ENCODE measurements at places on chromosomes 12 and 14.

GRCh38 chr12:107515446-107515958 lies 170.1 kb upstream of the PWP1 start:
- DNase-seq: no peak

DNA sequence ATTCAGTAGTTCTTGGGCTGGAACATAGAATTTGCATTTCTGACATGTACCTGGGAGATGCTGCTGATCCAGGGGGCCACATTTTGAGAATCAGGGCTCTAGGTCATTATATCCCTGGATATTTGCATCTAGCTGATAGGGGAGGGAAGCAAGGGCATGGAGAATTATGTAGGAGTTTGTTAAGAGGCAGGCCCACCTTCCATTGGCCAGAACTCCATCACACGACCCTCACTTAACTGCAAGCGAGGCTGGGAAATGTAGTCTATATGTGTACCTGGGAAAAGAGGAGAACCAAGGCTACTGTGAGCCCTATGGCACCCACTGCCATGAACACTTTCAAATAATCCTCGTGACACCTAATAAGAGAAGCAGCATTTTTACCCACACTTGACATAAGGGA lies 657.6 kb downstream of the MED13L start:
- no peak for DNase-seq

DNA sequence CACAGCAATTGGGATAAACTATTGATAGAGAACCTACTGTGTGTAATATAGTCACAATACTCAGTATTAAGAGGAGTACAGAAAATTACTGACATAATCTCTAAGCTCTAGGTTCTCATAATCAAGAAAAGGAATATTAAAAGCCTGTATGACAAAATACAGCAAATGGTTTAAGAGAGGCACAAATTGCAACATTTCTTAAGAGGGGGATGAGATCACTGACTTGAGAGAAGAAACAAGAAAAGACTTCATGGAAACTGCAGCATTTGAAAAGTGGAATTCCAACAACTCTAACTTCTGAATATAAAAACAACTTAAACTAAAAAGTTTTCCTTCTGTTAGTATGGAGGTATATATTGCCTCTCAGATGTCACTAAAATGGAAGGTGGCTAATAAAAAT lies 89.7 kb downstream of the NUMB start:
- DNase-seq: no peak

GRCh38 chr12:49432616-49433015 lies 65.4 kb downstream of the SPATS2 start:
- peak; percentile 76 for DNase-seq

- DNase-seq: no peak
Observed at GRCh38 chr14:49396801-49397200, 189.4 kb downstream of the RPS29 start.

DNA sequence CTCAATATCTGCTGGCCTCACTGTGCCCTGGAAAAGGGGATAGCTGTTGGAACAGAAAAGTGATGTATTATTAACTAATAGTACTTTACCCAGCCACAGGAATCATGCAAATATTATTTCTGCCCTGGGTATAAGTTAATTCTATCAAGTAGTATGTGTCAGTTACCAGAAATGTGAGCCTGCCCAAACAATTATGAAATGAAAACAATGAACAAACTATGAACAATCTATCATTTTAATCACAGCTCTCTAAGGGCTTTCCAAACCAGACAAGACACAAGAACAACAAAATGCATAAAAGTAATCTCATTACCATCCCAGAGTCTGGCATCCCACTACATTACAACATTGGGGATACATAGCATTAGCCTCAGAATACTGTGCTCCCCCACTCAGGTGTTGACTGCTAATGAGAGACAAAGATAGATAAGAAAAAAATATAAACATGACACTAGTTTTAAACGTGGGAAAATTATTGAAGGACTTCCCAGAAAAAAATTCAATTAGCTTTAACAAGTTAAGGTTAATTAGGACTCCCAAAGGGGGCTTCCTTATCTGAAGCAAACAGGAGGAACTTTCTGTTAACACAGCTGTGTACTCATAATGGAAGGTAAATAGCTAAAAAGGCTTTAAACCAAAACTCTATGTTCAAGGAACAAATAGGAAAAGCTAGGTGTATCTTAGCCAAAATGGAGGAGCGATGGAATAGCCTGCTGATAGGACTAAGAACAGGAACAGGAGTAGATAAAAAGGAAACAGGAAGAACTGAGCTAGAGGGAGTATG lies 3.3 kb downstream of the DCAF5 start:
- no peak for DNase-seq

DNA sequence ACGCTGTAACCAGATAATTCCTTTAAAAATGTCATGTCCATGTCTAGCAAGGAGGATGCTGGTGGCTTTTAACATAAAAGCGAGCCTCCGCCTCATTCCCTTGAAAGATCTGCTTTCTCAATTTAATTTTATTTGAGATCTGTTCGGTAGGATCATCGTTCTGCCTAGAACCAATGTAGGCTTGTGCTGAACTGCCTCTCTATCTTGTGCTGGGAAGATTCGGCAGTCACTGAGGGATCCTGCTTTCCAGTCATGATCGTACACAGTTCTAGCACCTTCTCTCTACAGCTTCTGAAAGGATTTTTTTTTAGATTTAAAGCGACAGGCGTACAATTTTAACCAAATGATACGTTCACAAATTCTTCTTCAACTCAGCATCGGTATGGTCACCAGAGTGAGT lies 54.3 kb downstream of the PEBP1 start:
- no peak for DNase-seq

GRCh38 chr12:27864521-27864920 lies 84.5 kb upstream of the MANSC4 start:
- no peak for DNase-seq

DNA sequence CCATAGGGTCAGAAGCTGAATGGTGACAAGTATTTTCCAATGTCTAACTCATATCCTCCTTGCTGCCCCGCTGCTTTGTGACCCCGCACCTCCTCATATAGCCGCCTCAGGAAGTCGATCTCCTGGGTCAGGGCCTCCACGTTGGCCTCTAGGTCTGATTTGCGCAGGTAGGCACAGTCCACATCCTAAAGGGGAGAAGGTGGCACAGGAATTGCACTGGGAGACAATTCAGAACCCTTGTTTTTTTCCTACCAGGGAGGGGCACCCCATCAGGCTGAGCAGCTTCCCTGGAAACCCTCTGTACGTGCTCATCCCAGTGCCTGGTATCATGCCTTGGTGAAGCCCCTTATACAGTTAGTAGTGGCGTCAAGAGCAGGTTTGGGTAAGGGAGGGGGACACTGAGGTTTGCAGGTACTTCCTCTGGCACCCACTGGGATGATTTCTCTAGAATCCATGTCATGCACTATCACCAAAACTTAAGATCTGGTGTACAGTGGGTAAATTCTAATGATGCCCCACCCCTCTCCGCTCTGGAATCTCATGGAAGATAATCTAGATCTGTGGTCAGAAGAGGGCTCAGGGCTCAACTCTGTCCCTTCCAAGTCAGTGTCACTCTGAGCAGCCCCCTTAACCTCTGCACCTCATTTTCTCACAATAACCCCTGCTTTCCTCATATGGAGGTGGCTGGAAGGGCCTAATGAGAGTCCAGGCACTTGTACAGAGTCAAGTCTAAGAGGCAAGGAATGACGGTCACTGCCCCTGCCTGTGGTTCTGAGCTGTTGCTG lies 20.1 kb upstream of the KRT86 start:
- no peak for DNase-seq

DNA sequence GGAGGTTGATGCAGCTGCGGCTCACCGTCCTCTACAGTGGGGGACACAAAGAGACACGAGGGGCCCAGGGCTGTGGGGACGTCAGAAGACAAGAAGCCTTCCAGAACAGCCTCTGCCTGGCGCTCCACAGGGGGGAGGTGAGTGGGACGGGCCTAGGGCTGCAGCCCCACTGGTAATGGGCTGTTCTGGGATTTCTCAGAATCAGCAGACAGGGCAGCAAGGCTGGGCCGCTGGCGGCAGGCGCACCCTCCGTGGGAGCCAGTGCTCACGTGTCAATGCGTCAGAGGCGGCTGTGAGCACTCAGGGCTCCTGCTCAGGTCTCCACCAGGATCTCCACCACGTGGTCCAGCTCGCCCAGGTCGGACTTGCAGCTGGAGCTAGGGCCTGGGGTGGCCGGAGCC lies 10.0 kb downstream of the CDCA4 start:
- DNase-seq: no peak

DNA sequence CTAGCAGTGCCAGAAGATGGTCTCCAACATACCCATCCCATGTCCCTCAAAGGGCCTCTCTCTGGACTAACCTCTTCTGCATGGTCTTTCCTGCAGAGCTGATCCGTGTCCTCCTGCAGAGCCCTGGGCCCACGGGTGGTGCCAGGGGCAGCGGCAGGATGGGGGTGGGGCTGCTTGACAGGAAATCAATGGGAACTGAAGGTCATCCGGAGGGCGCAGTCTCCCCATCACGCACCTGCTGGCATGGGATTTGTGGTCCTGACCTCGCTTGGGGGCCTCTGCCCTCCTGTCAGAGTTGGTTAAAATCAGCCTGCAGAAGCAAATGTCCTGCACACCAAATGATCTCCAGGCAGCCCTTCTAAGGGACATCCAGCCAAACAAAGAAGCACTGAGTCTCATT lies 110.2 kb downstream of the DPF3 start:
- DNase-seq: no peak

- DNase-seq: no peak
Observed at GRCh38 chr12:54374562-54375258, 9.8 kb downstream of the ZNF385A start.

- DNase-seq: no peak
Observed at GRCh38 chr12:92546259-92546634, 156.5 kb upstream of the PLEKHG7 start.

GRCh38 chr12:130879781-130880389 lies 8.0 kb downstream of the RAN start:
- DNase-seq: no peak

- no peak for DNase-seq
Observed at GRCh38 chr14:60758885-60759284, 24.3 kb downstream of the MNAT1 start.

- peak; percentile 63 for DNase-seq
Observed at GRCh38 chr12:15540469-15540872, 218.2 kb downstream of the PTPRO start.

DNA sequence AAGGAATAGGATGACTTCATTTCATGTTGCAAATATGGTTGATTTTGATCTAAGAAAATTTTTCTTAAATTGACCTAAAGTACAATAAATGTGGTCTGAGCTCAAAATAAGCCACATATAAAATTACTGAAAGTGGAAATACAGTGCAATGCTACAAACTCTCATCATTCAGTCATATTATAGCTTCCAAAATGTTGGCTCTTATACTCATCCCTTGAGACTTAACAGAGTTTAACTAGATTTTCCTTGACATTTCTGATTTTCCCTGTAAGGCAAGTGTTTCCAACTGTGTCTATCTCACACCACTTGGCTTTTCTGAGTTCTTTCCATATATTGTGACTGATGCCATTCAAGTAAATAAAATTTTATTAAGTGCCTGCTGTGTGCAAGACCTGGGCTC lies 123.7 kb upstream of the NTF3 start:
- DNase-seq: no peak

DNA sequence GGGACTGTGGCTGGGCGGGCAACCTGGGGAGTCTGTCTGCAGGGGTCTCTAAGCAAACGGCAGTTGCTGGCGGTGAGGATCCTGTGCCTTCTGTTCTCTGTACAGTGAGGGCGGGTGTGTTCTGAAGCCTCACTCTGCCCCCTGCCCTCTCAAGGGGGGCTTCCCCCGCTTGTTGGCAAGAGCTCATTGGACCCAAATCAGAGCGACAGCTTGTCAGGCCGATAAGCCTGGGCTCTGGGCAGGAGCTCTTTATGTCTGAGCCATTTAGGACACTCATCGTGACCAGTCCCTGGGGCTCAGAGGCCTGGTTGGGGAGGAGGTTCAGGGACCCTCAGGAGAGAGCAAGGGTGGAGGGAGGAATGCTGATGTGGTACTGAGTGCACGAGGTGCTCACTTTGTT lies 136.0 kb downstream of the TSPAN9 start:
- DNase-seq: no peak

DNA sequence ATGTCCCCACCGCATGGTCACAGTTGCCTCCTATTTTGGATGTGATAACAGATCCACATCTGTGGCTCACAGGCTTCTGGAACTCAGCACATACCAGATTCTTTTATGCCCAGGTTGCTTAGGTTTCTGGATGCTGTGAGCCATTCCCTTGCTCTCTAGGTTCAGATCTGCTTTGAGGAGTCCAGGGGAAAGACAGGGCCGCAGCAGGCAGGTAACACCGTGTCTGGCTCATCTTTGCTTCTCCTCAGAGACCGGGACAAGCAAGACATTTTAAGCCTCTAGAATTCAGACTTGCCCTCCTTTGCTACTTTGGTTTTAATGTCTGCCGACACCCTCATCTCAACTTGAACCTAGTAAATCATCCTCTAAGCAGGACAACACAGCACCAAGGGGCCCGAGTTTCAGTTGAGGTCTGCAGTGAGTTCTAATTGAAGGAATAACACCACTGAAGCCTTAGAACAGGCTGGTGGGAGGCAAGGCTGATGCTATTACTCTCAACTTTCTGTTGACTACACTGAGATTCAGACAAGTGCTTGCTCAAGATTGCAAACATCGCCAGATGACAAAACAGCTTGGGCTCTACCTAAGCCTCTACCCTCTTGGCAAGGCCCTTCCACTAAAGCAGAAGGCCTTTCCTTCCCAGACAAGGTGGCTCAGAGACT lies 55.3 kb downstream of the MDM2 start:
- DNase-seq: no peak

Data from COLO829 (cell line).